ENCODE measurements at places on chromosomes 3 and 15.
A peak's percentile ranks its signal among the peaks of the same experiment; 100 is the strongest.

GRCh38 chr3:143888846-143889245, 40.6 kb upstream of the SLC9A9 start:
- H3K36me3 ChIP-seq: no peaks in the 10 kb centered on the region
- H3K4me1 ChIP-seq: peaks cover 4% of the 10 kb centered on the region
- no peak for DNase-seq
- no peak overlapping the region for H3K4me3 ChIP-seq
- H3K27ac ChIP-seq: no peak overlapping the region

GRCh38 chr3:66014651-66015050, 24.1 kb downstream of the MAGI1 start:
- H3K36me3 ChIP-seq: no peaks in the 10 kb centered on the region
- no peaks in the 10 kb centered on the region for H3K4me1 ChIP-seq
- H3K4me3 ChIP-seq: no peak overlapping the region
- H3K27me3 ChIP-seq: no peaks in the 10 kb centered on the region
- H3K27ac ChIP-seq: no peak overlapping the region

- peak overlapping the region; percentile 93 for H3K4me3 ChIP-seq
- no peaks in the 10 kb centered on the region for H3K27me3 ChIP-seq
These were observed 7.3 kb downstream of the ARL6IP5 start for GRCh38 chr3:69092030-69092516.

DNA sequence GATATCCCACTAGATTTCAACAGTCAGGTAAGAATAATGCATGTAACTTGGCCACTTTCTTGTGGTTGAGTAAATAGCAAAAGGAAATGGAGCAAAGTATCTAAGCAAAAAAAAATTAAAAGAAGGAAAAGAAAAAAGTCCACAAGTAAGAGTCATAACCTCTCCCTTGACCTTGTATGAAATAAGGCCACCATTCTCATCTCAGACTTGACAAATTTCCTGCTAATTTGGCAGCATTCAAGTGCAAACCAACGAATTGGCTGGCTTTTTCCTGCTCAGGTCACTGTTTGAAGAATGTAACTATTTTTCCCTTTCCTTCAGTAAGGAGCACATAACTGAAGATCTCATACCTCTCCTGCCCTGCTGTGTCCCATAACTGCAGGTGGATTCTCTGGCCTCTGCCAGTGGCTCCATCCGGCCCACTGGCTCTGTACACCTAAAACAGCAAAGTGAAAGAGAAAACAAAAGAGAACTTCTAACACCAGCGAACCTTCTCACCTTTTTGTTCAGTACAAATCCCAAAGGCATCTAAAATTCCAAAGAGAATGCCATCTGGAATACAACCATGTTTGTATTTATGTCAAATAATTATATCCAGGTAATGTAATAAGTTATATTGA, 33.4 kb upstream of the RSL24D1 start:
- peaks cover 40% of the 10 kb centered on the region for H3K4me1 ChIP-seq
- H3K27ac ChIP-seq: peak overlapping the region; percentile 84
- no peaks in the 10 kb centered on the region for H3K27me3 ChIP-seq
- peaks cover 33% of the 10 kb centered on the region for H3K36me3 ChIP-seq
- no peak for DNase-seq
- H3K4me3 ChIP-seq: peak overlapping the region; percentile 61

GRCh38 chr3:189304465-189305351, 132.9 kb downstream of the TPRG1 start:
- H3K27ac ChIP-seq: peak overlapping the region; percentile 25
- H3K4me3 ChIP-seq: no peak overlapping the region

- peaks cover 1% of the 10 kb centered on the region for H3K36me3 ChIP-seq
- no peak for DNase-seq
- no peaks in the 10 kb centered on the region for H3K27me3 ChIP-seq
- peak overlapping the region; percentile 74 for H3K4me3 ChIP-seq
- peaks cover 20% of the 10 kb centered on the region for H3K4me1 ChIP-seq
- peak overlapping the region; percentile 20 for H3K27ac ChIP-seq
These were observed 81.4 kb downstream of the IL1RAP start for GRCh38 chr3:190595179-190595795.

GRCh38 chr3:129586746-129587430, 19.6 kb downstream of the PLXND1 start:
- H3K4me1 ChIP-seq: peaks cover 22% of the 10 kb centered on the region
- H3K4me3 ChIP-seq: no peak overlapping the region
- H3K36me3 ChIP-seq: peaks cover 7% of the 10 kb centered on the region
- no peak for DNase-seq
- no peak overlapping the region for H3K27ac ChIP-seq
- no peaks in the 10 kb centered on the region for H3K27me3 ChIP-seq

DNA sequence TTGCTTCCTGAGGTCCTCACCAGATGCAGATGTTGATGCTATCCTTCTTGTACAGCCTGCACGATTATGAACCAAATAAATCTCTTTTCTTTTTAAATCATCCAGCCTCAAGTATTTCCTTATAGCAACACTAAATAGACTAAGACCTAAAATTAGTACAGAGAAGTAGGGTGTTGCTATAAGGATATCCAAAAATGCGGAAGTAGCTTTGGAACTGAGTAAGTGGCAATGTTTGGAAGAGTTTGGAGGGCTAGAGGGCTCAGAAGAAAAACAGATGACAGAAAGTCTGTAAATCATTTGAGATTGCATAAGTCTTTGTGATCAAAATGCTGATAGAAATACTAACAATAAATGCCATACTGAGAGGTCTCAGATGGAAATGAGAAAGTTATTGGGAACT, 894.9 kb downstream of the DIPK2A start:
- H3K27me3 ChIP-seq: no peaks in the 10 kb centered on the region
- H3K4me1 ChIP-seq: no peaks in the 10 kb centered on the region
- H3K36me3 ChIP-seq: no peaks in the 10 kb centered on the region
- no peak overlapping the region for H3K27ac ChIP-seq
- no peak overlapping the region for H3K4me3 ChIP-seq

All from central memory CD8-positive, alpha-beta T cell (primary cell).